ENCODE measurements at places on chromosomes 7 and 10.

DNA sequence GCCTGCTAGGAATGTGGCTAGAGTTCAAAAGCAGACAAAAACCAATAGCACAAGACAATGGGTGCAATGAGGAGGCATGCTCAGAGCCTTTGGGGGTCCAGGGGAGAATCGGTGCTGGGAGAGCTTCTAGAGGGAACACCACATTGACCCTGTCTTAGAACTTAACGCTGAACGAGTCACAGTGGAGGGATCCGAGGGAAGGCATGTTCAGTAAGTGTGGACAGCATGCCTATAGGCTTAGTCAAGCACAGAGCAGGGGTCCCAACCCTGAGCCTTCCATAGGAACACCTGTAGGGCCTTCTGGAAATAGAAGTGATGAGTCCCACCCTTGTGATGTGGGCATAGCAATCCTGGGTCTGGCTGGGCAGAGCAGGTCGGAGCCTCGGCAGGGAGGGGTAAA is 148.7 kb downstream of the PKD1L1 start:
- no peak for DNase-seq

DNA sequence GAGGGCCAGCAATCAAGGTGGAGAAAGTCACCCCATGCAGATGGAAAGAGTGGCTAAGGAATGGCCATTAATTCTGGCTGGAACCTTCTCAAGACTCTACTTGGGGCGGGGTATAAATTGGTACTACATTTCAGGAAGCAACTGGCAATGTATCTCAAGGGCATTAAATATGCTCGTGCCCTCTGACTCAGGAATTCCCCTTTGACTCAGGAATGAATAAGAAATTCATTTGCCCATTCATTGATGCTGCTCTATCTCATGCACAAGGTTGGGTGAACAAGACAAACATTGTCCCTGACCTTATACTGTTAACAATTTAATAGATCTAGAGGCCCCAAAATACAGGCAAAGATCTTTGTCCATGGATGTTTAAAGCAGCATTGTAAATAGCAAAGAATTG is 188.1 kb downstream of the MYOF start:
- no peak for DNase-seq

DNA sequence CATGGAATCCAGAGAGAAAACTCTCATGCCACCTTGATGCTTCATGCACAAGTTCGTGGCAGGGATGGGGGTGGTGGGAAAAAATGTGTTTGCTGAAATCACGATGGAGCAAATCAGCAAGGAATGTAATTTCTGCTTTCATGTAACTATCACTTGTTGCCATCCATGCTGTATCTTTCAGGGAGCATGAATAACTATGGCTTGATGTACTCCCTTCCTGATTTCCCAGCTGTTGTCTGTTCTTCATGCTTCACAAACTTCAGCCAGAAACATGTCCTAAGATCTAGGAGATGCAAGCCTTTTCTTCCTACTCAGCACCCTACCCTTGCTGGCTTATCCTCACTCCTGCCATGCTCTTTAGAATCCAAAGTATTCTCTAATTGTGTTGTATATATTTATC is 64.0 kb downstream of the LRRC4 start:
- no peak for DNase-seq

DNA sequence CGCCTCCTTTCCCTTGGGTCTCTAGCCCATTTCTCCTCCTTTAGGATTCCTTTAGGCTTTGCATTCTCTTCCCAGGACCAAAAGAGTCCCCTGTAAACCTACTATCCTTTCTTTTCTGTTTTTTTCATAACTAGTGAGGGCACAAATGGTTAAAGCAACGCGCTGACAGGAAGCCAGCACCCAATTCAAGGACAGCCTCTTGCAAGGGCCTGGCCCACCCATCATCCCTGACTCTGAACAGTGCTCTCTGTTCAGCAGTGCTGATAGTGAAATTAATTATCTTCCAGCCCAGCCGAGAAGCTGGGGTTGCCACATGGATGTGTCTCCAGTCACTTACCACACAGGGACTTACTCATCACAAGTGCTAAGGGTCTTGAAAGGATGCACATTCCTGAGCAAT is 38.3 kb upstream of the RNF32 start:
- no peak for DNase-seq

DNA sequence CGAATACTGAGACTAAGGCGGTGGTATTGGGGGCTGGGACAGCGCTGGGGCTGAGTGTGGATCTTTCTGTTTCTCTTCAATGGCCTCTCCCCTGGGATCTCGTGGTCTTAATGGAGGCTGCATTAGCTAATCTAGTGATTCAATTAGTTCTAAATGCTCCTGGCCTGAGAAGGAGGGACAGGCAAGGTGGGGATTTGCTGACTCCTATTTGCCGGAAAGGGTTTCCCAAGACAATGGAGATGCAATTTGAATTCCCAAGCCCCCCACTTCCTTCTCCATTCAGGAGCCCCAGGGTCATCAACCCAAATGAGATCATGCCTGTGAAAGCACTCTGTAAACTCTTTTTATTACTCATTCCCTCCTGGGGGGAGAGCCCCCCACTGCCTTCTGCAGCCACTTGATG is 111.7 kb upstream of the PLXNA4 start:
- no peak for DNase-seq

GRCh38 chr10:3761021-3761686 is 23.9 kb downstream of the KLF6 start:
- no peak for DNase-seq

GRCh38 chr10:43403911-43404703 is 4.9 kb downstream of the HNRNPF start:
- DNase-seq: no peak

GRCh38 chr10:68871731-68872342 is 29.3 kb upstream of the DDX50 start:
- DNase-seq: no peak

DNA sequence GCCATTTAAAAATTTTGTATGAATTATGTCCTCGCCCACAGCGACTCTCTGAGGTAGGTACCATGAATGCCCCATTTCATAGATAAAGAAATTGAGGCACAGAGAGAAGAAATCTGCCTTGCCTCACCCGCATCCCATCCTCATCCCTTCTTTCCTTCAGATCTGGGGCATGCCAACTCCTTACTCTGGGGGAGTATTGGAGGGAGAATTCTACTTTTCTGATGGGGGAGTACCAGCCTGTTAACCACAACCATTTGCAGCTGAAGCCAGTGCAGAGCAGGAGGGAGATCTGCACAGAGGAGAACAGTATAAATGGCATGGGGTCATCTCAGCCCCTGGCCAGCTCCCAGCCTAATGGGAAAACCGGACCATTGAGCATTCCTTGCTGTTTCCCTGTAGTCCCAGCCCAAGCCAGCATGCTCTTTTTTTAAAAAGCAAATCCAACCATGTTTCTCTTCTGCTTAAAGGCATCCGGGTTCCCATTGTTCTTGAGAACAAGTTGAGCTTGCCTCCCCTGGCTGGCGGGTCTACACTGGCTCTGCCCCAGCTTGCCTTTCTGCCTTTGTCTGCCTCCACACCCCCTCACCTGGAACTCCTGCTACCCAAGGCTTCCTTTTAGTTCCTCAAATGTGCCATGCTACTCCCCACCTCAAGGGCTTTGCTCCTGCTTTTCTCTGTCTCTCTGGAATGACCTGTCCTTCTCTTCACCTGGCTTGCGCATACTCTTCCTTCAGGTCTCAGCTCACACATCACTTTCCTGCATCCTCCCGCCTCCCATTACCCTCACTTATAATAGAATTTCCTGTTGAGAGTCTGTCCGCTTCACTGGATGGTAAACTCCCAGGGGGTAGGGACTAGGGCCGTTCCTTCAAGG is 8.8 kb upstream of the ZNF503 start:
- no peak for DNase-seq

DNA sequence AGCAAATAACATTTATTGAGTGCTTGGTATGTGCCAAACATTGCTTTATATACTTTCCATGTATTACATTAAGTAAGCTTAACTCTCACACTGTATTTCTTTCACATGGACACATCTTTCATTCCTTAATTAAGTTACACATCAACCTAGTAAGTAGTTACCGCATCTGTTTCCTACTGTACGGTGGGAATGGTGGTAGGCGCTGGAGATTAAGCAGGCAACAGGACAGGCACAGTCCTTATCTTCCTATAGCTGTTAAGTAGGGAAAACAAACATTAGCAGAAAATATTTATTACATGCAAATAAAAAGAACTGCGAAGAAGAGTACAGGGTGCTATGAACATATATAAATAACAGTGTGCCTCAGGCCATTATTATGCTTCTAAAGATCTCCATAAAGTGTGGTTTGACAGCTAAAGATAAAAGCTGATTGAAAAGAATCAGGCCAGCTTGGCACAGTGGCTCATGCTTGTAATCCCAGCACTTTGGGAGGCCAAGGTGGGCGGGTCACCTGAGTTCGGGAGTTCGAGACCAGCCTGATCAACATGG is 105.0 kb downstream of the SUGCT start:
- DNase-seq: no peak

GRCh38 chr10:1399431-1400100 is 337.8 kb downstream of the ADARB2 start:
- no peak for DNase-seq

DNA sequence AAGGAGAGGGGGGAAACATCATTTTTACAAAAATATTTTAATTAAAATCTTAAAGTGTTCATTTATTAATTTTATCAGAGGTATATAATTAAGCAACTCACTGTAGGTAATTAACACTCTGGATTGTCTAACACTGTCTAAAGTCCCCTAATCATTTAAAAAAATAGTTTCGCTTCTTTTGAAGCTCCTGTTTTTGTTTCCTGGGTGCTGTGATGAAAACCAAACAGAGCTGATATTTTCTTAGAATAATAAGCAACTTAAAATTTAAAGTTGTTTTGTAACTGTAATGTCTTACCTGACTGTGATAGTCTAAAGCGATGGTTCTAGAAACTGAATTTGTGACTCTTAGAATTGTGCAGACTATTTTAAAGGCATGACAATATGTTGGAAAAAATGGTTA is 961.0 kb downstream of the GATA3 start:
- DNase-seq: no peak

DNA sequence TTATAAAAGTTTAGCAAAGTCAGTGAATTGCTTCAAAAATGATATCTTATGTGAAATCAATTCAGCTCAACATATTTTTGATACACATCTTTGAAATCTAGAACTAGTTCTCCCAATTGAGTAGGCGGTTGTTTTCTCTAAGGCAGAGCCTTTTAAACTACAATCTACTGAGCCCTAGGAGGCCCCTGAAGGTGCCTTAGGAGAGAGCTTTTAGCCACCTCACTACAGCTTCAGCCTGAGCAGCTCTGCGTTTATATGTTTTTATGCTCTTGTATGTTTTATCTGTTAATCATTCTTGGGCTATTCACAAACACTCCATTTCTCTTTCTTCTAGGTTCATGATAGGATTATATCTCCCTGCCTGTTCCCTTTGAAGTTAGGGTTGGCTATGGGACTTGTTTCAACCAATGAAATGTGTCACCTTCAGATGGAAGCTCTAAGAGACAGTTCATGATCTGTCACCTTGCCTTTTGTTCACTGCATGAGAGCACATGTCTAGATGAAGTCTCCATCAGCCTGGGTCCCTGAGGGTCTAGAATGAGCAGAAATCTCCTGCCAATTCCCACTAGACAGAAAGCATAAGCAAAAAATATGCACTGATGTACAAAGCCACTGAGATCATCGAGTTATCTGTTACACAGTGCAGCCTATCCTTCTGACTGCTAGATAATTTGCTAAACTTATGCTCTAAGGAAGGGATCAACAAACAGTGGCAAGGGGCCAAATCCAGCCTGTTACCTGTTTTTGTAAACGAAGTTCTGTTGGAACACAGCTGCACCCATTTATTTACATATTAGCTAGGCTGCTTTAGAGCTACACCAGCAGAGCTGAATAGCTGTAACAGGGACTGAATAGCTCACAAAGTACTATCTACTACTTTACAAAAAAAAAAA is 128.5 kb upstream of the CDK1 start:
- DNase-seq: no peak

DNA sequence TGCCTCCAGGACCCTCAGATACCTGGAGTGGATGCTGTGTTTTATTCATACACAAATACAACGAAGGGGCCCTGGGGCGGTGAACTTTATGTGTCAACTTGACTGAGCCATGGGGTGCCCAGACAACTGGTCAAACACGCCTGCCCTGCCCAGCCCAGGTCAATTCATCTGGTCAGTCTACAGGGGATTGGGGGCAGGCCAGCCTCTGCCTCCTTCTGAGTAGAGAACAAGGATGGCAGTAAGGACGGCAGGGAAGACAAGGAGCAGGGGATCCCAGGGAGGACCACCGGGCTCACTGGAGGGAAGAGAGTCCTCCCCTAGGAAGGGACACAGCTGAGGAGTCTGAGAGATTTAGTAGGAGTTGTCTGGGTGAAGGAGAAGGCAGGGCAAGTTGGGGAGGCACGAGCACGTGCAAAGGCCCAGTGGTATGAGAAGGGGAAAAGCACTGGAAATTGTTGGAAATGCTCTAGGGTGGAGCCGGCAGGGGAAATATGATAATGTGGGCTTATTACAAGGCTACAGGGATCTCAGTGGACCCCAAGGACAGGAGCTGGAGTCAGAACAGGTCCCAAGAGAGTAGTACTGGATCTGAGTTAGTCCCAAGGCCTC is 63.4 kb downstream of the MYL10 start:
- no peak for DNase-seq

DNA sequence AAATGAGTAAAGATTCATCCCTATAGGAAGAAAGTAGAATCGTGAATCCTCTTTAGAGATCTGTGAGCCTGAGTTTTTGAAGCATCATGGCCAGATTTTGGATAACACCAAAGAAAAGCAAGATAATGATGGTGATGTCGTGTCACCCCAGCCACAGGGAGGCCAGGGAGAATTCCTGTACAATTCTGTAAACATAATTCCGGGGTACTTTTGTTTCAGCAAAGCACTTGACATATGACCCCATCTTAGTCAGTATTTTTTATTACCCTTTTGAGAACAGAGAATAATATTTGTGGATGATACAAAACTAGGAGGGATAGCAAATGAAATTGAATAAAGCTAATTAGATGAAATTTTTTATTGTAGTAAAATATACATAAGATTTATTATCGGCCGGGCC is 33.8 kb downstream of the NACAD start:
- no peak for DNase-seq

- no peak for DNase-seq
Measured at GRCh38 chr10:4315551-4315950, 510.5 kb upstream of the AKR1E2 start.

DNA sequence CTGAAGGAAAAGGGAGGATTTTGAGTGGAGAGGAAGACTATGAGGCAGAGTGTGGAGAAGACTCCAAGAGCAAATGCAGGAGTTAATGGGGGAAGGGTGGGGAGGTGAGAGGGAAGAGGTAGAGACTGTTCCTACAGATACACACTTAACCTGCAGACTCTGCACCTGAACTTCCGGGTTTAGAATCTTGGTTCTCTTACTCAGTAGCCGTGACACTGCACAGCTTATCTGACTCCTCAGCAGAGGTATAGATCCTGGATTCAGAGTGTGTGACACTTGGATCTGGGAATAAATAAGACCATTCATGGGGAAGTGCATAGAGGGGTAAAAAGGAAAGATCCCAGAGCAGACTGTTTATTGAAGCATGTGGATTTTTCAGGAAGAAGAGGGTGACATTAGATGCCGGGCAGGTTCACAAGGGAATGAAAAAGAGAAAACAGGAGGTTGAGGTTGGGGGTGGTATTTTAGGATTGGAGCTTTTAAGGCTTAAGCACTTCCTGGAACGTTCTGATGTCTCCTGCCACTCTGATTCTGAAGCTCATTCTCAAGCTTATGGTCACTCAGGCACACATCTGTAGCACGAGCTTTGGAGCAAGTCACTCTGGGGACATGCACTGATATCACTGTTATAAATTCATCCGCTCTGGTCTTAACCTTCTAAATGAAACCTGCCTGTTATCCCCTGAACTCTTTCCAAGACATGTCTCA is 5.7 kb upstream of the ZC3HAV1L start:
- DNase-seq: no peak

GRCh38 chr10:85647741-85648140 is 718.9 kb downstream of the GRID1 start:
- DNase-seq: no peak
